ENCODE measurements at places on chromosomes 11 and 22.

DNA sequence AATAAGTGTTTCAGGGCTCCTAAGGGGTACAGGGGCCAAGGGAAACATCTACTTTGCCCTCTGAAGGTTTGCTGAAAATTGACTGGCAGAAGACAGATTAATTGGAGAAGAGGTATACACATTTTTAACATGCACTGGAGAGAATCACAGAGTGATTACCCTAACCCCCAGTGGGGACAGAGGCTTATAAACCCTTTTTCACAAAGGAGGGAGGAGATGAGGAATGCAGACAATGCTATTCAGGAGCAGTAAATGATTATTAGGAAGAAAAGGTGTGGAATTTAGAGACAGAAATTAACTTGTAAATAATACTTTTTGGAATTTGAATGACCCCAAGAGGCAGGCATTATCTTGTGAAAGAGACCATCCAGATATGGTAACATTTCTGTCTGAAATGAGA lies 582.4 kb upstream of the B3GAT1 start:
- no peak for DNase-seq

- DNase-seq = no peak
Observed at GRCh38 chr11:122285070-122285988, 169.3 kb upstream of the BLID start.

- DNase-seq = no peak
Observed at GRCh38 chr11:22415476-22415875, 77.3 kb downstream of the SLC17A6 start.

GRCh38 chr22:43830931-43831560 lies 18.9 kb upstream of the EFCAB6 start:
- DNase-seq = no peak

DNA sequence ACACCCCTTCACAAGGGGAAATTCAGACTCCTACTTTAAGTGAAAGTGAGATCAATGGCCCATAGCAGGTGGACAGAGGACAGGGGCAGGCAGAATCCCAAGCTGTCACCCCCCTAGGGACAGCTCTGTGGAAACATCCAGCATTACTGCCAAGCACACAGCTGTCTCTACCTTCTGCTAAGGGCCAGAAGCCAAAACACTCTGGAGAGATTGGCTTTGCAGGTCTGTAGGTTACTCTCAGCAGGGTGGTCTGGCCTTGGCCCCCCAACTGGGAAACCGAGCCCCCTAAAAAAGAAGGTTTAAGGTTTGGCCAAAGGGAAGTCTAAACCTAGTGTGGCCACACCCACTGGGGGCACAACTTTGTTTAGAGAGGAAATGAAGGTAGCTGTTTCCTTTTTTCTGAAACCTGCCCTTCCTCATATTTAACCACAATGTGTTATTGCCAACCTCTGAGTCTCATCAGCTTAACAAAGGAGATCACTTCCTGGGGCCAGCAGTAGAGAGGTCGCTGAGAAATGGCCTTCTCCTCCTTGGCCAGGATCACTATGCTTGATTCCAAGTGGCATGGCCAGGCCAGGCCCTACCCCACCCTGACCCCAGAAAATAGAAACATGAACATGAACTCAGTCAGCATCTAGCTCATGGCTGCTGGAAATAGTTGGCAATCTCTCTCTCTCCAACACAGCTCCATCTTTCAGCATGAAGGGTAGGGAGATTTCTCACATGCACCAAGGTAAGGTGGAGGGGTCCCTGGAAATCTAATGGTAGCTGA lies 25.9 kb upstream of the SCARF2 start:
- no peak for DNase-seq

- no peak for DNase-seq
Observed at GRCh38 chr11:108857382-108857781, 192.5 kb downstream of the DDX10 start.

- DNase-seq = no peak
Observed at GRCh38 chr22:30002861-30003486, 77.3 kb upstream of the HORMAD2 start.

DNA sequence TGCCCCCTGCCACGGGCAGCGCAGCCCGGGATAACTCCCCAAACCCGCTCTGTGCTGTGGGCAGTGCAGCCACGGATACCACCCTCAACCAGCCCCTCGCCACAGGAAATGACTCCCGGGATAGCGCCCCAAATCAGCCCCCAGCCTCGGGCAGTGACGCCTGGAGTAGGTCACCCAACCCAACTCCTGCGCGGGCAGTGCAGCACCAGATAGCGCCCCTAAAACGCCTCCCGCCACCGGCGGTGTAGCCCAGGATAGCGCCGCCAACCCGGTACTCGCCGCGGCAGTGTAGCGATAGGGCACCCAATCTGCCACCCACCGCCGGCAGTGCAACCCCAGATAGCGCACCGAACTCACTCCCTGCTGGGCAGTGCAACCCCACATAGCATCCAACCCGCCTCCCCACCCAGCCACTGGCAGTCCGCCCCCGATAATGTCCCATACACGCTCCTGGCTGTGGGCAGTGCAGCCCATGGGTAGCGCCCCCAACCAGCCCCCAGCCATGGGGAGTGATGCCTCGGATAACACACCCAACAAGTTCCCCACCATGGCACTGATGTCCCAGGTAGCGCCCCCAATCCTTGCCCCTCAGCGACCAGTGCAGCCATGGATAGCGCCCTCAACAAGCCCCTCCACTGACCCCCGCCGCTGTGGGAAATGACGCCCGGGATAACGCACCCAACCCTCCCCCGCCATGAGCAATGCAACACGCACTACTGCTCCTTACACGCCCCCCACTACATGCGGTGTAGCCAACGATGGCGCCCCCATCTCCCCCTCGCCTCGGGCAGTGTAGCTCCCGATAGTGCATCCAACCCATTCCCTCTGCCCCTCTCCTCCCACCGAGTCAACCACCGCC lies 1.5 kb downstream of the RFPL2 start:
- no peak for DNase-seq

Data from osteocyte (in vitro differentiated cells).